NCI-H1436 treated with DMSO at 0.1 percent for 48 hours (cell line): ENCODE measurements at places on chromosomes 1 and 21.

DNA sequence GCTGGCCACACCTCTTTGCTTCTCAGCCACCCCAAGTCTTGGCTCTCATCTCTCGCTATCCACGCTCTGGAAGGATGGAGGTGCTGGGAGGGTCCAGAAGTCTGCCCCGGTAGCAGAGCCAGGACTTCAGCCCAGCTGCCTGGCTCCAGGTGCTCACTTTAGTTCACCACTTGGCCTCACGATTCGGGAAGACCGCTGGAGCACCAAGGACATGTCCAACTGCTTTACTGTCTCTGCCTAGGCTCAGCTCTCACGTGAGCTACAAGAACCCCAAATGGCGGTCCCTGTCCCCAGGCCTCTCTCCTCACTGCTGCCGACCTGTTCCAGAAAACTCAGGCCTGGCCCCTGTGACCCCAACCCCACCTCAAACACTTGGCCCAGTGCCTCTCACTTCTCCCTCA, 3.4 kb downstream of the TRIM11 start:
- no peak for DNase-seq

DNA sequence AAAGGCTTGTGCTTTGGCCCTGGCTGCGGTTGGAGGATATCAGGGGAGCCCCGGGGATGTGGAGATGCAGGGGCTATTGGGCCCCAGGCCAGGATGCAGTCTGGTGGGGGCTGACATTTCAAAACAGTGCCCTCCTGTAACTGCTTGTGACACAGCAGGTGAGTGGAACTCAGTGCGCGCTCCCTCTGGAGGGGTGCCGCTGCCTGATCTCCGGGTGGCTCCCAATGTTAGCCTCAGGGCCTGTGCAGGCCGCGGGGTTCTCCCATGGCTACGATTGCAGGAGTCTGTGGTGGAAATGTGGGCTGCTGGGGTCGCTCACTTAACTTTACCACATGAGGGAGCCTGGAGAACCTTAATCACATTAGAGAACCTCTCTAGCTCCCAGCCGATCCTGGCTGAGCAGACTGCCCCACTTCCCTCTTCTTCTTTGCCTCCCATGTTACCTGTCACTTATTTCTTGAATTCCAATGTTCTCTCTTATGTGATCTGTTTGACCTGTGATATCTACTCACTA, 163.2 kb downstream of the FMN2 start:
- no peak for DNase-seq

GRCh38 chr21:15121655-15122120, 56.9 kb upstream of the NRIP1 start:
- DNase-seq, result no peak

DNA sequence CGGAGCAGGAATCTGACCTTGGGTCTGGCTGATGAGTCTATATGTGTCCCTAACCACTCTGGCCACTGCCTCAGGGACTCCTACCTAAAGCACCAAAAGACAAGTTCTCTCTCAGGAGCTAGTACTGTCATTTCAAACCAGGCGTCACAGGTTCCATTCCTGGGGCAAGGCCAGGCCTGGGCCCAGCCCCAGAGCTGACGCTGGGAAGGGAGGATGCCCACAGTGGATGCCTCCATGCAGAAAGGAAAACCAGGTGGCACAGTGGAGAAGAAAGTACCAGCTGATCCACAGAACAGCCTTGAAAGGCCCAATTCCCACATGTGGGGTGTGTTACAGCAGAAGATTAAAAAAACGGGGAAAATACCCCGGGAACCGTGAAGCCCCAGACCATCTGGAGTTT, 77.4 kb downstream of the DMRTB1 start:
- no peak for DNase-seq

DNA sequence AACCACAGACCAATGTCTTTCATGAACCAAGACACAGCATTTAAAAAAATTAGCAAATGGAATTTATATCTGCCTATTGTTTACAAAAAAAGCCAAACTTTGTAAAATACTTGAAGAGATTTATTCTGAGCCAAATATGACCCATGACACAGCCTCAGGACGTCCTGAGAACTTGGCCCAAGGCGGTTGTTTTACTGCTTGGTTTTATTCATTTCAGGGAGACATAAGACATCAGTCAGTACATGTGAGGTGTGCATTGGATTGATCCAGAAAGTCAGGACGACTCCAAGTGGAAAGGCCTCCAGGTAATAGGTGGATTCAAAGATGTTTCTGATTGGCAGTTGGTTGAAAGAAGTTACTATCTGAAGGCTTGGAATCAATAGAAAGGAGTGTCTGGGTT, 1.4 kb upstream of the POFUT2 start:
- no peak for DNase-seq

- no peak for DNase-seq
Measured at GRCh38 chr21:34834852-34835501, 166.2 kb downstream of the CLIC6 start.

- no peak for DNase-seq
Measured at GRCh38 chr1:53062708-53063591, 937 bp downstream of the PODN start.

DNA sequence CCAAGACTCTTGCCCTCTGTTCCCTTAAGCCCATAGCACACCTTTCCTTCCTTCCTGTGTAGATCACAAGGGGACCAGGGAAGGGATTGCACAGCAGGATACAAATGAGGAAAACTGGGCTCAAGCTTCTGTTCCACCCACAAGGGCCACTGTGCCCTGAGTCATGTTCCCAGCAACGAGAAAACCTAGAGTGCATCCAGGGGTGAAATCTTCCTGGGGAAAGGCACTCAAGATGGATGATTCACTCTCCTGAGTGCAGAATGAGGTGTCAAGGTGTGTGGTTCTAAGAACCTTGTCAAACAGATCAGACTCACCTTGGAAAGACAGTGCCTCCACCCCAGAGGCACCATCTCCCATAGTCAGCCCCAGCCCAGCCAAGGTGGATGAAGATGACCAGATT, 40.7 kb upstream of the EYA3 start:
- no peak for DNase-seq

DNA sequence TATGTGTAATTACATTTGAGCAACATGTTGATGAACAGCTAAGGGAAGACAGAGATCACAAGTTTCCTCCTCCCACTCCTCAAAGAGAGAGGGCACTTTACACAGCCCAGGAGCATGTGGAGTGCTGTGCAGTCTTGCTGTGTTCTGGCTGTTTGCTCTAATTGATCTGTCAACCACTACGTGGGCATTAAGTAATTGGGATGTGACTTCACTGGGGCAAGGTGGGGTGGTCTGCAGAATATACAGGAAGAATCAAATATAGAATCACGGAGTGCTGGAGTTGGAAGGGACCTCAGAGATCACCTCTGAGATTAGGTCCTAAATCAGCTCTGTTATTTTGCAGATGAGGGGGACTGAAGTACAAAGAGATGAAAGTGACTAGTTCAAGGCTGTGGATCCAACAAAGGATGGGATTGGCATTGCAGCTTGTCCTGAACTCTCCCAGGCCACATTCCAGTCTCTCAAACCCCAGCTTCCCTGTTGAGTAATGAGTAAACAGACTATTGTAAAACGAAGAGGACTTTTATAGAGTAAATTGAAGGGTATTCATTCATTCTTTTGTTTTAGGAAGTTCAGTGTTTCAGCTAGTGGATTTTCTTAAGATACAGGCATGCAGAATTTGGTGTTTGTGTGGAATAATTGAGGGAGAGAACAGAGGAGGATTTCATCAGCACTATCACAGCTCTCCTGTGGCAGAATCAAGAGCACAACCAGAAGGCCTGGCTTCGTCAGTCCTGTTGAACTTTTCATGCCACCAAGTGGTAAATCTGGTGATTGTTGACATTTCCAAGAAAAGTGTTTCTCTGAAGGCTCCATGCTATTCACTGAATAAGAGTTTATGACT, 22.4 kb downstream of the NOS1AP start:
- no peak for DNase-seq

DNA sequence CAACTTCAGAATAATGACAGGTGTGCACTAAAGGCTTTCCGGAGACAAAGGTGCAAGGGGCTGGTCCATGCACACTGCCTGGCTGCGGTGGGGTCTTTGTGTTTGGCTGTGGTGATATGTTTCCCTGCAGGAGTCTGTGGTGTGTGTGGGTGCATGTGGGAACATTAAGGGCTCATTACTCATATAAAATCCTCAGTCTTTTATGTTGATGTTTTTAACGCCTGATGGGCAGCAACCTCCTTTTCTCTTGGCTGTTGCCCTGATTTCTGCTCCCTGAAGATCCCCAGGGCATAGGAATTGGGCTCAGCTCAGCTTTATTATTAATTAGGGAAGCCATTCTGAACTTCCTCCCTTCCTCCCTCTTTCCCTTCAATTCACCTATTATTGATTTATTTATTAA, 67.6 kb upstream of the SPAG17 start:
- DNase-seq, result no peak

- DNase-seq, result no peak
Measured at GRCh38 chr1:199778324-199778955, 249.1 kb upstream of the NR5A2 start.

DNA sequence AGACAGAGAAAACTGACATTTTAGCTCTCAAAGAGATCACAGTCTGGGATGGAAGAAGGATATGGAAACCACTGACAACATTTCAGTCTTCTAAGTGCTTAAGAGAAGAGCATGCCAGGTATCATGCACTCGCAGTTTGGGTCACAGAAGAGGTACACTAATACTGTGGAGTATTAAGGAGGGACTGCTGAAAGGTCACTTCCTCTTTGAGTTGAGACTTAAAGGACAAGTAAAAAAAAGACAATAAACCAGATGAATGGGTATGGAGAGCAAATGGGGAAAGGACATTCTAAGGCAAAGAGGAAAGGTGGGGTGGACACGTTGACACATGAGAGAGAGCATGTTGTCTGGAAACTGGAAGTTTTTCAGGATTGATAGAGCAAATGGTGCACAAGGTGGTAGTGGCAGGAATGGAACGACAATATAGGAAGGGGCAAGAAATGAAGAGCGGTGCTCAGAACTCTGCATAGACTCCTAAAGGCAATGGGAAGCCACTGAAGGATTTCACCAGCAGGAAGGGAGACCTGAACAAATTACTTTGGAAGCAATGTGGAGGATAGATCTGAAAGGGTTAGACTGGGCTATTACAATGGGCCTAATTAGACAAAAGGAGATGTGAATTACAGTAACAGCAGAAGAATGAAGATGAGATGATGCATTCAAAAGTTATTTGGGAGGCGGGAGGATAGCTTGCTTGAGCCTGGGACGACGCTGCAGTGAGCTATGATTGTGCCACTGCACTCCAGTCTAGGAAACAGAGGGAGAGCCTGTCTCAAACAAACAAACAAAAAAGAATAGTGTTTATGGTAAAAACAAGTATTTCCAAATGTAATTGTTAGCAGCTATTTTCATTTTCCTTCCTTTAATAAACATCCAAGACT, 11.1 kb downstream of the DIPK1A start:
- no peak for DNase-seq

- DNase-seq, result no peak
Measured at GRCh38 chr1:39293375-39294070, 89.0 kb downstream of the MACF1 start.

DNA sequence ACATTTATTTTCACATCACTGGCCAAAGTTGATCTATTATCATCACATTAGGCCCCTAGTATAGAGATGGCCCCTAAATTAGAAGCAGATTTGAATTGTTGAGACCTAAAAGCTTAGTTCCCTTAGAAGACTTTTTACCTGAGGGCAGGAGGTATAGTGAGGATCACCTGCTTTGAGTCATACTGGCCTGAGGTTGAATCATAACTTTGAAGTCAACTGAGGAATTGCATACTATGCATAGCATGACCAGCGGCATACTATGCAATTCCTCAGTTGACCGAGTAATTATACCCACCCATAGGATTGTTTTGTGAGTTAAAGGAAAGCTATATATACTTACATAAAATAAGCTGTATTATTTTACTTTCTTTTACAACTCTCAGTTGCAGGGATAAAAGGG, 50.3 kb upstream of the DPH5 start:
- no peak for DNase-seq

GRCh38 chr1:110089561-110090275, 19.2 kb upstream of the ALX3 start:
- no peak for DNase-seq

GRCh38 chr21:29130270-29130969, at the start of gene MAP3K7CL:
TSS of gene MAP3K7CL (plus strand) at chr21:29130644. CDS start at chr21:29133345, 2,701 bp downstream.
- no peak for DNase-seq

GRCh38 chr21:36882776-36883175, 83.7 kb downstream of the HLCS start:
- no peak for DNase-seq

DNA sequence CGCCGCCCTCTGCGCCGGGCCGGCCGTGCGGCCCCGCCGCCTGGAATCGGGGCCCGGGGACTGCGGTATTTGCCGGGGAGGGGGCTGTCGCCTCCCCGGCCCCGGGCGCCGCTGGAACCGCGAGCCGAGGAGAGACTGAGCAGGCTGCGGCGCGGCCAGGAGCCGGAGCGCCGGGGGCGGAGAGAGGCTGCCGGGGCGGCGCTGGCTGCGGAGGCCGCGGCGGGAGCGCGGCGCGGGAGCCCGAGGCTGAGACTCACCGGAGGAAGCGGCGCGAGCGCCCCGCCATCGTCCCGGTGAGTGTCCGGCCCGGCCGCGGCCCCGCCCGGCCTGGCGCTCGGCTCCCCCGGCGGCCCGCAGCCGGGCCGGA, 746 bp downstream of the DYRK1A start:
- DNase-seq, result no peak
